ENCODE measurements at places on chromosomes 2 and 18. TPM values are rescaled to one million over a fixed set of nuclear protein-coding genes. Genes with fewer than 3 reads are reported as not detected.

LRRTM1 gene
- total RNA-seq, result not detected

SCTR gene
- total RNA-seq, result 21.0 TPM

C1QL2 gene
- total RNA-seq, result not detected

KYNU gene
- 34.5 TPM for total RNA-seq

LPIN2 gene
- total RNA-seq, result 50.7 TPM
